Activated T-helper 1 cell treated with anti-CD3 and anti-CD28 coated beads, Interleukin-2, amount 50 U/mL, for 16 hours (primary cell): ENCODE measurements at places on chromosomes 12 and 14.

DNA sequence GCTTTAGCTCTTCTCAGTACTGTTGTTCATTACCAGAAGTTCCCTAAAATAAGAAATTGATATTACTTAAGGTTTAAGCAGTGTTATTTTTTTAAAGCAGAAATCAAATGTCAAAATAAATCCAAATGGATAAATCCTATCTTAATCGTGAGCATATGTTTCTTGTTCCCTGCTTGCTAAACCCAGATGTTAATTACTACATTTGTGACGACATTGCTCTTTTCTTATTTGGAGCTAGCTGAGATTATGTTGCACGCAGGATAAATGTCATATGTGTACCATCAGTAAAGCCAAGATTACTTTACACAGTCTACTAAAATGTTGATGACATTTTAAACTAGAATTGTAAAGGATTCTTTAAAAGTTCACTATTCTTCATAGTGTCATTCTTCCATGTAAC lies 157.5 kb downstream of the PLCZ1 start:
- no peak for DNase-seq

GRCh38 chr12:116880817-116881324 lies 370 bp downstream of the HRK start:
- DNase-seq = no peak

DNA sequence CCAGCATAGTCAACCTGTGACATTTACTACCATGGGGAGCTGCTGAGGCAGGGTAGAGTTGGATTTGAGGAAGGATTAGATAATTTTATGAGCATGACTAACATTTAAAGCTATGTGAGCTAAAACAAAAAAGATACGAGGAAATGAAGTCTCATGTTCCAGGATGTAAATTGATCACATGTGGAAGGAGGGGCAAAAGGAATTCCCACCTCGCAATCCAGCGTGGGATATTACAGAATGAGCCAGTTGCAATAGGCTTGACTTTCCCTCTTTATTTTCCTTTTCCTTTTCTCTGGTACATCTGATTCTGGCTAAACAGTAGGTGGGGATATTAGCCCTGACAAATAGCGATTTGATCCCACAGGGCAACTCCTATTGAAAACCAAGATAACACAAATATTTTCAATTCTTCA lies 214.9 kb upstream of the HMGA2 start:
- DNase-seq = no peak

- no peak for DNase-seq
Measured at GRCh38 chr14:61515436-61516117, 179.7 kb upstream of the HIF1A start.

DNA sequence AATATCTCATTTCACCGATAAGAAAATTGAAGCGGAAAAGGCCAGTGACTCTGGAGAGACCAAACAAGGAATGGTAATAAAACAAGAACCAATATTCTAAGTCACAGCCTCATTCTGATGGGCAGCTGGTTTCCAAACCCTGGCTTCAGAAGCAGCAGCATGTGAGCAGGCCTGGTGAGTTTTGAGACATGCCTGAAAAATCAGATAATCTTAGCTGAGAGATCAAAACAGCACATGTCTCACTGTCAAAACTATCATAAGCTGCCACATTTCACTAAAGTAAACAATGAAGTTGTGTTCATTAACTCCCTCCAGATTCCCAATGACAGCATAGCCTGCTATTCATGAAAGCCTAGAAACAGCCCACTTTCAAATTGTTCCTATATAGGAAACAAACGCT lies 36.5 kb downstream of the CIT start:
- no peak for DNase-seq

GRCh38 chr14:76430475-76430980 lies 54.6 kb downstream of the ESRRB start:
- no peak for DNase-seq

GRCh38 chr12:96093543-96094196 lies 58.3 kb upstream of the LTA4H start:
- no peak for DNase-seq

GRCh38 chr12:56714431-56714929 lies 10.6 kb downstream of the NACA start:
- DNase-seq = no peak

- DNase-seq = no peak
Measured at GRCh38 chr12:52837413-52837741, 3.3 kb upstream of the KRT79 start.

- no peak for DNase-seq
Measured at GRCh38 chr14:97196336-97196735, 399.2 kb downstream of the VRK1 start.

DNA sequence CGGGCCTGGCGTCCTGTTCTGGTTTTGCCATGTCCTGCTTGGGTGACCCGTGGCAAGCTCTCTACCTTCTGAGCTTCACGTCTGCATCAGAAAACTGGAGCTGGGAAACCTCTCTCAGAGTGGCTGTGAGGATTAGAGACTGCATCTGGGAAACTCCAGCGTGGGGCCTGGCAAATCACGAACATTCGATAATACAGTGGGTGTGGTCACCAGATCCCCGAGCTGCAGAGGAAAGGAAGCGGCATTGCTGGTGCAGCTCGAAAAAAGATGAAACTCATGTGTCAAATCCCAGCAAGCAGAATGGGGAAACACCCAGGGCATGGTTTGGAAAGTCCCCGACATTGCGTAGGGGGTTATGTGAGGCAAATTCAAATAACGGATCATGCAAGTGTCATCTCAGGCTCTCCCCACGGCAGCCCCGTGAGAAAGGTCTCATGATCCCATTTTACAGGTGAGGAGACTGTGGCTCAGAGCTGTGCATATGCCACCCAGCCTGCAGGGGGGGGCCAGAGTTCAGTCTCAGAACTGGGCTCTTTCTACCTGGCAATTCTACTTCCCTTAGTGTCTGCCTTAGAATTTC lies 98.1 kb upstream of the VRK1 start:
- DNase-seq = no peak

DNA sequence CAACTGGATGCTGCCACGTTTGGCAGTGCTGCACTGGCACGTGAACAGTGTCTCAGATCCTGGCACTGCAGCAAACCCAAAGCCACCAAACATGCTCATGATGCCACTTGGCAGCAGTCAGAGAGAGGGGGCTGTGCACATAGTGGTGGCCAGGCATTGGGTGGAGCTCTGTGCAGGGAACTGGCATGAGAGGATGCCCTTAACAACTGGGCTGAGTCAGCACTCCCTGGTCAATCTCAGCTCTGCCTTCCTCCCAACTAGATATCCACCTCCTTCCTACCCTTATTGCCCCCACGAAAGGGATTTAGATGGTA lies 37.0 kb downstream of the ZFHX2 start:
- DNase-seq = no peak

GRCh38 chr12:44052554-44052953 lies 216.7 kb downstream of the TMEM117 start:
- no peak for DNase-seq

DNA sequence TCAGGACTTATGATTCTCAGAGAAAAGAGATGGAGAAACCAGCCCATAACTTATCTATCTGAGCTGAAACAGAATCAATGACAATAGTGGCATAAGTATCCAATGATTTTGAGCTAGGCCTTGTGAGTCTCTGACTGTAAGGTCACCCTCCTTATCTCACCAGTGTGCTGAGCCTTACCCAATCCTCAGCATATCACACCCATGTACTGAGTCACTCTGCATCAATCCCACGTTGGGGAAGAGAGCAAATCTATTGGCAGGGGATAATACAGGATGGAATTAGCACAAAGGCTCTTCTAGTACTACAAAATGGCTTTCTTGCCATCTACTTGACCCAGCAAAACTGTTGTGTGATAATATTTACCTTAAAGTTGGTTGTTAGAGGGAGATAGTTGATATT lies 997.8 kb downstream of the NRXN3 start:
- no peak for DNase-seq

GRCh38 chr12:43795716-43796280 lies 10.3 kb downstream of the TWF1 start:
- no peak for DNase-seq

- DNase-seq = no peak
Measured at GRCh38 chr14:83255727-83256090, 1722.1 kb upstream of the SEL1L start.

DNA sequence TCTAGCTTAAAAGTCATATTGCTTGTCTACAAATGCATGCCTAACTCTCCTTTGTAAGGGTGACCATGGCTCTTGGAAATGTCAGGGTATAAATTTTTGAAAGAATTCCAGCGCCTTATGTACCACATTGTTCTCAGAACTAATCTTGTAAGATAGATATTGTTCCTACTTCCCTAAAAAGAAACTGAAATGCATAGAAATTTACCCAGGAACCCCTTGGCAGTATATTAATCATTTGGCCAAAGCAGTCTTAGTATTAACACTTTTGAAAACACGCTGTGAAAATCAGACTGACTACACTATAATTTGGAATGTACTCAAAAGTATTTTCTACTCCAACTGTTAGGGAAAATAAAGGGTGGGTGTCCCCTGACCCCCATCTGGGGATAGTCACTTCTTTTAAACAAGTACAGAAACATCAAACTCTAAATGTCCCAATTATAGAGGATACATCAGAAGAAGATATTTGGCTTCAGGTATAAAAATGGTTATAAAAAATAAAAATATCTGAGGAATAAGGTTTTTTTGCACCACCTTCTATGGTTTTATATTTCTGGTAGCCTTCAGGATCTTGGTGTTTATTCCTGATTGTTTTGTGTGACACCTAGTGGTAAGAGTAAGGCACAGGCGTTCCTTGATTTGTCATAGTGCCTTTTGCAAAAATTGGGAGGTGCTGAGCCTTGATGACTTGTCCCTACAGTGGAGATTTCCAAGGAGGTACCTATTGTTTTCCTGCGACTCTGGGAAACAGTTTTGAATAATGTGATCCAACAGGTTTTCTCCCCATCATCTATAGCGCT lies 2.2 kb upstream of the NFKBIA start:
- DNase-seq = no peak

GRCh38 chr12:48615681-48616080 lies 45.8 kb upstream of the LALBA start:
- DNase-seq = no peak

GRCh38 chr14:34569750-34570149 lies 30.2 kb upstream of the EAPP start:
- no peak for DNase-seq

DNA sequence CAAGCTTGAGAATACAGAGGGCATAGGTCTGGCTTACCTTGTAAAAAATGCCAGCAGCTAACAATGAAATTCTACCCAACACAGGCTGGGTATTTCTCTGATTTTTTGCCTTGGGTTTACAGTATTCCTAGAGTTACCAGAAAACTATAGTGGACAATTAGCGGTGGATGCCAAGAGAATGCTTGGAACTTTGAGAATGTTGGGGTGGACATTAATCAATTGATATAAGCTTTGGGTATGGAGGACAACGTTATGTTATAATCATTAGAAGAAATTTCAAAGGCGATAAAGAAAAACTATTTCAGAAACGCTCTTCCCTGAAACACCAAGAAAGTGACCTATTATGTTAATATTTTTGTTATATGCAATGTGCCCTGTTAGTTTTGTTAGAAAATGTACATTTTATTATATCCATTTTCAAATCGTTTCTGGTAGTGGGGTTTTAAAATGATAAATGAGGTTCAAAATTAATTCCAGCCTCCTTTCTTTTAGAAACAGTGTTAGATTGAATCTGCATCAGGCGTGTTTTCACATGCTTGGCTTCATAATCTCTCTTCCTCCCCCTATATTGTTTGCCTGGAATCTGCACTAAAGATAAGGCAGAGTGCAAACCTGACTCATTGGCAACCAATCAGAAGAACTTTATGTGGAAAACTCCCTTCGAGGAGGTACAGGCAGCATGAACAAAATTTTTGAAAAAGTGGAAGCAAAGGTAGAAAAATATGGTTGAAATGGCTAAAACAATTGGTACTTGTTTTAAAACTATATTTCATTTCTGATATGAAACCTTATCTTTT lies 1.4 kb upstream of the PTPRQ start:
- DNase-seq = no peak

GRCh38 chr12:113220593-113221180 lies 577 bp upstream of the TPCN1 start:
- DNase-seq = no peak

GRCh38 chr12:110015132-110015531 lies 15.9 kb downstream of the ANKRD13A start:
- no peak for DNase-seq

DNA sequence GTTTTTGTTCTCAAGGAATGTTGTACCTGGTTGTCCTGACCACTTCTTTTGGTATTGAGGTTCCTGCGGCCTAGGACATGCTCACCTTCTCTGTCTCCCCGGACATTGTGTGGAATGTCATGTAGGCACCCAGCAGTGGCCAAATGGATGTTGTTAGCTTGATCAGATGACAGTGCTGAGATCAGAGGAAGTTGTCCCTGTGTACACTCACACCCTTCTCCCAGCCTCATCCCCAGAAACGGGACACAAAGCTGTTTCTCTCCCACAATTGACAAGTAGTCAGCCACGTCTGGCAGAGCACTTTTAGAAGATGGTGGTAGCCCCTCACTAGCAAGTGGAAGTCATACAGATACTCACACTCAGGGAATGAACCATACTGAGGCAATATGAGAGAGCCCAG lies 3.0 kb downstream of the PLEKHH1 start:
- DNase-seq = no peak

DNA sequence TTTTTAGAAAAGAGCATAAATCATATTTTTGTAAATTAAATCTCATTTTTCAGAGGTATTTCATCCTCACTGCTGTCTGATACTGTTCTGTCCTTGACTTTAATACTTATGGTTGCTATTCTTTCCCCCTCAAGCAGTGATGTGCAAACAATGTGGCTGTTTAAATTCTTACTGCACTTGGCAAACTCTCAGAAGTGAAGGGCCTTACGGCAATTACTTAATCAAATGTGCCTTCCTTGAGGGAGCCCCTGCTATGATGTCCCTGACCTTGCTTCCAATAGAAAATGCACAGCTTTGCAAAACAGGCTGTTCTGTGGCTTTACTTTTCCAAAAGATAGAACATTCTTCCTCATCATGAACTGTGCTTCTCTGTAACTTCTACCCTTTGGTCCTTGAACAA lies 35.2 kb downstream of the UBE3B start:
- DNase-seq = no peak

DNA sequence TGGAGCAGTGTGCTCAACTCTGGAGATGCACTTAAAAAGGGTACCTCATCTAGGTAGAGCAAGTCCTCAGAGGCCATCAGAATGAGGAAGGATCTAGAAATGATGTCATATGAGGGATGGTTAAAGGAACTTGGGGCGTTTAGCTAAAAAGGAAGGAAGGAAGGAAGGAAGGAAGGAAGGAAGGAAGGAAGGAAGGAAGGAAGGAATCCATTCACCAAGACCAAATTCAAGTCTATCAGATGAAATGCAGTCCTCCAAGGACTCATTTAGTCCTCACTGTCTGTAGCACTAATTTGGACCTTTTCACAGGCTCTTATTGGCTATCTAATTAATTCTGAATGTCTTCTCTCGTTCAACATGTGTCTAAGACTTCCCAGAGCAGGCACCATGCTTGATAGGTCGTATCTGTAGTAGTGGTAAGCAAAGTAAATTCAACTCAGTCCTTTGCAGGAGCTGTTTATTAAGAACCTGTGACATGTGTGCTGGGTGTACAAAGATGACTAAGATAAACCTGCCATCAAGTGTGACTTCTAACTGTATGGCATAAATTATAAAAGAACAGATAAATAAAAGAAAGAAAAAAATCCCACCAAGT lies 63.5 kb downstream of the LLPH start:
- no peak for DNase-seq

- no peak for DNase-seq
Measured at GRCh38 chr12:24933694-24934407, 15.1 kb downstream of the BCAT1 start.
